ENCODE measurements at places on chromosomes 7 and 10. TPM values are rescaled to one million over a fixed set of nuclear protein-coding genes. Genes with fewer than 3 reads are reported as not detected.

Gene CALHM3
- not detected for total RNA-seq

Gene IFIT1B
- not detected for total RNA-seq

Gene PRRT4
- total RNA-seq = 5.1 TPM

Gene DDX50
- 33.2 TPM for total RNA-seq

Gene FGL2
- total RNA-seq = 8.6 TPM
